ENCODE measurements at places on chromosomes 5 and 9. TPM values are rescaled to one million over a fixed set of nuclear protein-coding genes. Genes with fewer than 3 reads are reported as not detected.

DNA sequence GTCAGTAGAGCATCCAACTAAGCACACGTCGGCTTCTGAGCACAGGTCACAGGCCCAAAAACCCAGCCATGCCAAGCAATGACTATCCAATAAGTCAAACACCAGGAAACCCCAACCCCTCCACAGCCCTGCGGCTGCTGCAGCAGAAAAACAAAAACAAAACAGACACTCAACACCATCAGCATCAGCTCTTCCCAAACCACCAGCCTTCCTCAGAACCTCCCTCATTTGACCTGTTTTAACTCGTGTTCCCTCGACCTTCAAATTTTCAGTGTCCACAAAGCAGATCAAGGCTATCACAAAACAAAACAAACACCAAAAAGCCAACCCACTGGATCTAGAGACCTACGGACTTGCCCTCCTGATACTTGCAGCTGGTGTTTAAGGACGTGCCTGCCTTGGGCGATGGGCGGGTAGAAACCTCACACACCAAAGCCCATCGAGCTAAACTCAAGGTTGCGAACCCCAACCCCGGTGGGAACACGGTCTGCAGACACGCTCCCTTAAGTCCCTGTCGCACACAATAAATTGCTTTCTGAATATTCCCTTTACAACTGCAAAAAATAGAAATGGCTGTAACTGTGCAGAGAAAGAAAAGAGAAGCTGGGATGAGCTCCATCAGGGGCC is 247.1 kb upstream of the ANKRD55 start:
- DNase-seq, result peak; percentile 36
- H3K36me3 ChIP-seq, result no peaks in the 10 kb centered on the region
- no peaks in the 10 kb centered on the region for H3K27me3 ChIP-seq
- H3K4me1 ChIP-seq, result peaks cover 32% of the 10 kb centered on the region
- peak overlapping the region; percentile 91 for H3K27ac ChIP-seq

GRCh38 chr5:169067751-169068173 is 233.2 kb downstream of the SLIT3 start:
- no peak overlapping the region for H3K27ac ChIP-seq
- peaks cover 4% of the 10 kb centered on the region for H3K27me3 ChIP-seq
- DNase-seq, result no peak

Gene NKD2
- 3.2 TPM for total RNA-seq

GRCh38 chr5:16179511-16179935 is at the start of gene MARCHF11:
Gene MARCHF11 (minus strand): TSS chr5:16179791. CDS start chr5:16179575, 216 bp downstream.
- peak within 1 kb of the TSS; percentile 48 for H3K27ac ChIP-seq
- peaks cover 23% of the 10 kb centered on the region for H3K27me3 ChIP-seq
- H3K4me3 ChIP-seq, result no peak within 1 kb of the TSS
- H3K4me1 ChIP-seq, result no peaks in the 10 kb centered on the region
- H3K36me3 ChIP-seq, result no peaks in the 10 kb centered on the region

Gene AGXT2
- not detected for total RNA-seq

Measured in activated T-helper 1 cell treated with anti-CD3 and anti-CD28 coated beads, Interleukin-12 subunit alpha, Interleukin-12 subunit beta, Interleukin-2, Interleukin-4 antibody, amounts not matched to agents 30 ng/mL and 10 ng/mL and 1 ng/mL, durations not matched to agents 14 hours and 24 hours and 36 hours (primary cell).